NCI-H1092 (cell line): ENCODE measurements at places on chromosomes 13 and 19.

DNA sequence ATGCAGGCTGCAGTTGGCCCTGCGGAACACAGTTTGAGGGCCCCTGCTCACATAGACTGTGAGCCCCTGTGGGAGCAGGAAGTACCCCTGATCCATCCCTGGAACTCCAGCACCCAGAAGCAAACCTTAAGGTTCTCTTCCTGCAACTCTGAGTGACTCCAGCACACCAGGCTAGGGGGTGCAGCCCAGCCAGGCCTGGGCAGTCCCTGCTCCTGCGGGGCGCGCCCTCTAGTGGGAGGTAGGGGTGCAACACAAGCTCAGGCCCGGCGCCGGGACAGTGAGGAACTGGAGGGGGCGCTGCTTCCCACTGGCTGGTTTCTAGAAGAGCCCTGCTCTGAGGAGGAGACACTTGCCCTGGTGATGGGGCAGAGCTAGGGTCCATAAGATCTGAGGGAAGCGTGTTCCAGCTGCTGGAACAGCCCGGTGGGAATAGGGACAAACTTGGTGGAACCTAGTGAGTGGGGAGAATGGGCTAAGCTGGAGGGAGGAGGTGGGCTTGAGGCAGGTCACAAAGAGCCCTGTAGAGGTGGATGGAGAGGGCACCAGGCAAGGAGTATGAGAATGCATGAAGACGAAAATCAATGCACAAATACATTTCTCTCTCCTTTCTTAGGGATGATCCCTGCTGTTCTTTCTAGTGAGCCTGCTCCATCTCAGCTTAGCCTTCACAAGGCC lies 5.0 kb downstream of the ZSCAN5A start:
- no peak for DNase-seq

DNA sequence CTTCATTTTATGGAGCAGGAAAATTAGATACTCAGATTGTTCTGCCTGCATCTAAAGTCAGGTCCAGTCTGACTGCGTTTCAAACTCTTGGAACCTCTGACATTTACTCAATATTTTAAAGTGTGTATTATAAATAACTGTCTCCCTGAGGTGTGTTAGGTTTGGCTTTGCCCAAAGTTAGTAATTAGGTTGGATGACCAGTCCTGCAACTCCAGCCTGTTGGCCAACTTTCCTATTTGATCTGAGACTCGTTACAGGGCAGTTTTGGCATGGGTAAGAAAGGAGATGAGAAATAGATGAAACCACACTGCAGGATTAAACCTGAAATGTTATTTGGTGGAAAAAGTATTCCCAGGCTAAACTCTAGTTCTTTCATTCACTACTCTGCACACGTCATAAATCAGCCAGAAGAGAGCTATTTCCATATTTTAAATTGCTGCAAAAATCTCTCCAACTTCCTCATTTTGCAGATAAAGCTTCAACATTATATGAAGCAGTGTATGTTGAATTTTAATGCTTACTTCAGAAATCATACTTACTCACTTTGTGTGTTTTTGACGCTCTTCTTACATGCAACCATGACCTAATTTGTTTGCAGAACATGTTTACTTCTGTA lies 357.1 kb downstream of the DCT start:
- no peak for DNase-seq

DNA sequence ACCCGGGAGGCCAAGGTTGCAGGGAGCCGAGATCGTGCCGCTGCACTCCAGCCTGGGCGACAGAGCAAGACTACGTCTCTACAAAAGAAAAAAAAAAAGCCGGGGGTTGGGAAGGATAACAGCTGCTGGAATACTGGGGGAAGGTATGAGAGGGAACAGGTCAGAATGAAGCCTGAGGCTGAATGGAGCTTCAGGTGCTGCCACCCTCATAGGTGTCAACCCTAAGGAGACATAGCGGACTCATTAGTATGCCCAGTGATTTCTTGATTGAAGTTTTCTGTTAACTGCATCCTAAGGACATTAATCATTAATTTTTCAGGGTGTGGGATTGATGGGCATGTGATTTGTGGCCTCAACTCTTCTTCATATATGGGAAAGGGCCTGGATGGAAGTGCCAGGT lies 6.0 kb downstream of the SMARCA4 start:
- DNase-seq, result no peak

DNA sequence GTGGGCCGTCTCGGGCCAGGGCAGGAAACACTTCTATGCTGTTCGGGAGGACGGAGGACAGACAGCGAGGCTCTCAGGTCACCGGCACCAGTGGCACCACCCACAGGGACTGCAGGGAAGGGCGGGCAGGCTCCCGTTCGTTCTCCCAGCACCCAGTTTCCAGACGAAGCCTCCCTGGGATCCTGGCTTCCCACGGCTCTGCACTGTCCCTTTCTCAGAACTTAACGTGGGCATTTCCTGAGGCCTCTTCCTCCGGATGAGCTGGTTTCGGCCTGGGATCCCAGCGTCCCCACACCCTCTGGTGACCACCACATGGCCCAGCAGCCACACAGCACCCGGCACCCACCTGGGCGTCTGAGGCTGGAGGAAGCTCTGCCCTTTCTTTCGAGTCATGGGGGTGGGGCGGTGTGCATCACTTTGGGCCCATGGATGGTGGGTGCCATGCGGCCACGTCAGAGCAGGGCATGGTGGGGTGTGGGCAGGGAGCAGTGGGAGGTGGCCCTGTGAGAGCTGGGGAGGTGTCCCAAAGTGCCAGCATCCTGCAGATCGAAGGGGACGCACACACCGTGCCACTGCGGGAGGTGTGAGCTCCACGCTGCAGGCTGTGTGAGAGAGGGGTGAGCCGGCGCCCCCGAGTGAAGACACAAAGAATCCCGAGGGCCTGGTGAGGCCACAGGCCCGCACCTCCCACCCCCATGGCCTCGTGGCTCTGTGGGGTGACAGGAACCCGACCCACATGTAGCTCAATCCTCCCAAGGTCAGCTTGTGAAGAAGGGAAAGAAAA lies 38.7 kb upstream of the GRTP1 start:
- DNase-seq, result no peak

DNA sequence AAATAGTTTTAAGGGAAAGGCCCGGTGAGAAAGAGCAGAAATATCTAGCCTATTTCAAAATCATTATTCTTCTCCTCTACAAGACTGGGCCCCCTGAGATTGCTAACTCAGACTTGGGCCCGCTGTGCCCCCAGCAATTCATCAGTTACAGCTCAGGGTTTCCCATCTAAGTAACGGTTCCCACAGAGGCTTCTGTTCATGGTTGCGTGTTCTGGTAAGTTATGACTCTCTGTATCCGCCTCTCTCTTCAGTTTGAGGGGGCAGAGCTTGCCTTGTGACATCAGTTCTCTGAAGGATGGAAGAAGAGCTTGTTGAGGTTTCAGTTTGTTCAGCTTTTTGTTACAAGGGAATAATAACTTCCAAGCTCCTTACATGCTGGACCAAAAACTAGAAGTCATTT lies 11.6 kb downstream of the ZNF57 start:
- DNase-seq, result no peak

DNA sequence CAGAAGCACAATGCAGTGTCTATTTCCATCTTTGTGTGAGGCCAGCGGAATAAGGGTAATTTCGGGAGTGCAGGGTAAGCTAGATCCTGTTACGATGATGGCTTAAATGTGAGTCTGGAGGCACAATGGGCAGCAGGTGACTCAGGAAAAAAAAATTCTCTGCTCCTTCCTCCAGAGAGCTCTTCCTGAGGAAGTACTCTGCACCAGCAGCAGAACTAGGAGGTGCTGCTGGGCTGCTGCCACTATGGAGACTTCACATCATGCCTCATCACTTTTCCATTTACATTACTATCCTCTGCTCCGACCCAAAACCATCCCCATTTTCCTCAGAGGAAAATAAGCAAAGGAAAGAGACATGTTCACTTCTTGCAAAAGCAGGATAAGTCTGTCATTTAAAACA lies 282.0 kb downstream of the DNAJC15 start:
- no peak for DNase-seq

GRCh38 chr13:22062478-22063205 lies 391.8 kb downstream of the FGF9 start:
- DNase-seq, result no peak

DNA sequence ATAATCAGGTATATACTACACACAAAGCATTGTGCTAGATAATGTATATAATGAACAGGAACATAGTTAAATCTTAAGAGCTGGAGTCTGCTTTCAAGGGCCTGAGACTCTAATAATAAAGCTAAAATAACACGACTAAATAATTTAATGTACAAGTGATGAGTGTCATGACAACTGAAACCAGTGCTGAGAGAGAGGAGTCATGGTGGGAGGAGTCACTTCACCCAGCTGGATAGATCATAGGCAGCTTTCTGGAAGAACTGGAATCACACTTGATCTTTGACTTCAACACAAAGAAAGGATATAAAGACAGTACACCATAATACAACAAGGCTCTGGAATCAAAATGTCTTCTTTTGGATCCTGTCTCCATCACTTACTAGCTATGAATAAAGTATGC lies 7.1 kb downstream of the RBM26 start:
- DNase-seq, result no peak

DNA sequence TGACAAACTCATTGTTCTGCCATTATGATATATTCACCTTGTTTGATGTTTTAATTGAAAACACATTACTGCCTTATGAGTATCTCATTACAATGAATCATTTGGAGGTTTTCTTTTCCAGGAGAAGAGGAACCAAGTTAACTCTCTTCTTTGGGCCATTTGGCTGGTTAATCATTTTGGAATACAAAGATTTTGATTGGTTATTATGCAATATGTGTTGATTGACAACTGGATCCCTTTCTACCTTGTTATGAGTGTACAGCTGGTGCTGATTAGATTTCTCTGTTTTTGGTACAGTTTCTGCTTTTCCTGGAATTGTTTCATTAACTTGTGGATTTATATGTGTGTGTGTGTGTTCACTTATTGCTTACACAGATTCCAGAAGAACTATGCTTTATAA lies 49.2 kb upstream of the RGCC start:
- no peak for DNase-seq

GRCh38 chr19:21694171-21694906 lies 73.0 kb downstream of the ZNF100 start:
- DNase-seq, result no peak

- no peak for DNase-seq
Measured at GRCh38 chr13:94305463-94305862, 174.0 kb downstream of the DCT start.

- no peak for DNase-seq
Measured at GRCh38 chr19:2135474-2136402, 15.6 kb downstream of the AP3D1 start.

DNA sequence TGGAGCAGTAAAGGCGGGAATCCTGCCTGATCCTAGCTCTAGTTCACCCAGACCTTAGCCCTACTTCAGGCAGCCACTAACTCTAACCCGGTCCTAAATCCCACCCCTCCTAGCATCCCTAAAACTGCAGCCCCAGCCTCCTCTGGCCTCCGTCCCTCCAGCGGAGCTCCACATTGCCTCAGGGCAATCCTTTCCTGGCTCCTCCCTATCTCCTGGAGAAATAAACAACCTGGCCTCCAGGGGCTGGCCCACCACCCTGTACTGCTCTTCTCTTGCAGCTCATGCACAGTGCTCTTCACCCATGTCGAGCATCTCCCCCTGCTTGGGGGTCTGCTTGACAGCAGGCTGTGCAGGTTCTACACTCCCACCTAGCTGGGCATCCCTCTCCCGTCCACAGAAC lies 6.7 kb downstream of the POU2F2 start:
- DNase-seq, result no peak

DNA sequence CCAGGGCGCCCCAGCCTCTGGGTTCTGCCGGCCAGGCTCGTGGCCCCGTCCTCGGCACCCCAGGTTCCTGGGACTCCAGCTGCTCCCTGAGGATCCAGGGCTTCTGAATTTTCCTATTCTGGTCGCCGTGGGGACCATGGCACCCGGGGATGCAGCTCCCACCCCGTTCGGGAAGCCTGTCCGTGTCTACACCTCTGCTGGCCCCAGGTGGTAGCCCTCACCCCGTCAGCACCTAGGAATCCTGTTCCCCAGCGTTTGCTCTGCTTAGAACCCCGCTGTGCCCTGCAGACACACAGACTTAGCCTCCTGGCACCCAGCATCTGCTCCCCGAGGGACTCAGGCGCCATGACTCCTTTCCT lies 960 bp downstream of the PPFIA3 start:
- DNase-seq, result no peak

- DNase-seq, result no peak
Measured at GRCh38 chr19:4582980-4583842, 23.7 kb upstream of the SEMA6B start.

DNA sequence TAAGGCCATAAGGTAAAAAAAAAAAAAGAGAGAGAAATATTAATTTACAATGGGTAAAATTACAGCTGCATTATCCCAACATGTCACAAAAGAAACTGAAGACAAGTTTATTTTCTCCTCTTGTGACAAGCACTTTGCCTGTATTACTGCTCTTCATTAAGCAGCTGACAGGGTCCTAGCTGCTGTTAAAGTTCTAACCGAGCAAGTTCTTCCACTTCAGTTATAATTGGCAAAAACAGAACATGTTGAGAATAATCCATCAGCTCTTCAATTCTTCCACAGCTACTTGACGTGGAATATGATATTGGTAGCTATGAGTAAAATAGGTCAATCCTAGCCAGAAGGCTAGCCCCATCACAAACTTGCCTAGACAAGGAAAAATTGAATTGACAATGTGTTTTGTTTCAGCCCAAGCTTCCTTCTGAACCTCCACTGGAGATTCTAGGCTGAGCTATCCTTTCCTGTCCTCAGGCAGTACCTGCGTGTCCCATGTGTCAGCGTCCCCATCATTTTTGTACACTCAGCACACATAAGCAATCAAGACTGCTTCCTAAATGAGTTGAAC lies 32.2 kb upstream of the DOCK9 start:
- DNase-seq, result no peak

GRCh38 chr19:5782322-5782721 lies 2.2 kb downstream of the PRR22 start:
- no peak for DNase-seq

DNA sequence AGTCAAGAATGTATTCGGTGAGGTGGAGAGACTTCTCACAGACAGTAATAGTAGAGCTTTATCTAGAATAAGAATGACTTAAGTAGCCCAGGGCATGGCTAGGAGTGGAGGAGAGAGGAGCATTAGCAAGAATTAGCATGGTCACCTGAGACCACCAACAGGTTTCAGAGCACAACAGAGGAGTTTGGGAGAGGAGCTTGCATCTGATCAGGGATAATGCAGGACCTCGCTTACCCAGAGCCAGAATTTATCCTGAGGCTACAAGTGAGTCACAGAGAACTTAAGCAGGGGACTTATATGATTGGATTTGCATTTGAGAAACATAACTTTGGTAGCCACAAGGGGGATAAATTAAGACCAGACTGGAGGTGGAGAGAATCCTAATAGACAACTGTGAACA lies 102.1 kb upstream of the FNDC3A start:
- DNase-seq, result no peak

DNA sequence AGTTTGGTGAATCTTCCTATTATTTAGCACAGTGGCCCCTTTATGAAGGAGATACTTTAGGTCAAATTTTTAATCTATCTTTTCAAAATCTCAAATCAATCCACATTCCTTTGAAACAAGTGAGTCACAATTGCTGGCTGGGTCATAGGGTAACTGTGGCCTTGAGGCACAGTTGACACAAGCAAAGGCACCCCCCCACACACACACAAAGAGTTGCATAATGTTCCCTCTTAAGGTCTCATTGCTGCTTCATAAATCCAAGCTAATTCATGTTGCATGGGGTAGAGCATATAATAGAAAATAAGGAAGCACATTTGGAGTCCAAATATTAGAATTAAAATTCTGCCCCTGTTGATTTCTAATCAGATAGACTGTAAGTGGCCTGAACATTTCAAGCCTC lies 171.5 kb downstream of the DLEU7 start:
- DNase-seq, result no peak
